Thyroid gland (tissue), 4 donors: ENCODE measurements at places on chromosomes 12 and 14.

DNA sequence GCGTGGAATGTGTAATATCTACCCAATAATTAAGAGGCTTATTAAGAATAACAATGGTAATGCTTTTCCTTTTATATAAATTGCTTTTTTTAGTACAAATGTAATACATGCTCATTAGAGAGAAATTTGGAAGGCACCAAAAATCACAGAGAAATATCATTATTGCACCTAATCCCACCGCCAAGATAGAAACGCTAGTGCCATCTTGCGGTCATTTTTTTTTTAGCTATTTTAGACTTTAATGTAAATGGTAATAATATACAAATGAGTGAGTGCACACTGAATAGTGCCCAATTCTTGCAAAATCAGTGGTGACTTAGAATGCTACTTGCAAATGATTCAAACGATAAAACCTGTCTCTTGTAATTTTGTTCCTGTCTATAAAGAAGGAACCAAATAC, 576.8 kb upstream of the TMEM132C start:
- DNase-seq: no peak

DNA sequence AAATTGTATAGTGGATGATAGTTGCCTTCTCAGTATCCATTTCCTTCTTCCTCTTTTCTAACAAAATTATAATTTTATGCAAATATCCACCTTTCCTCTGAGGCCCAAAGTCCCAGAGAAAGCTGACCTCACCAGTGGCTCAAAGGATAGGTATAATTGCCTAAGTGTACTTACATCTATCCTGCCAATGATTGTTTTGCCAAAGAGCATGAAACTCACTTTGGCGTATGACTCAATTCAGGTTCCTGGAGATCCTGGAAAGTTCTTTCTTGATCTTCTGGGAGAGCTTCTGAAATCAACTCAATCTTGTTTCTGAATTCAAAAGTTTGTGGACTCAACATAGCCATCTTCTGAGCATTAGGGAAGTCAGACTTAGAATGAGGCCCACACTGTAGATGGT, 10.5 kb upstream of the RBM25 start:
- DNase-seq: no peak

DNA sequence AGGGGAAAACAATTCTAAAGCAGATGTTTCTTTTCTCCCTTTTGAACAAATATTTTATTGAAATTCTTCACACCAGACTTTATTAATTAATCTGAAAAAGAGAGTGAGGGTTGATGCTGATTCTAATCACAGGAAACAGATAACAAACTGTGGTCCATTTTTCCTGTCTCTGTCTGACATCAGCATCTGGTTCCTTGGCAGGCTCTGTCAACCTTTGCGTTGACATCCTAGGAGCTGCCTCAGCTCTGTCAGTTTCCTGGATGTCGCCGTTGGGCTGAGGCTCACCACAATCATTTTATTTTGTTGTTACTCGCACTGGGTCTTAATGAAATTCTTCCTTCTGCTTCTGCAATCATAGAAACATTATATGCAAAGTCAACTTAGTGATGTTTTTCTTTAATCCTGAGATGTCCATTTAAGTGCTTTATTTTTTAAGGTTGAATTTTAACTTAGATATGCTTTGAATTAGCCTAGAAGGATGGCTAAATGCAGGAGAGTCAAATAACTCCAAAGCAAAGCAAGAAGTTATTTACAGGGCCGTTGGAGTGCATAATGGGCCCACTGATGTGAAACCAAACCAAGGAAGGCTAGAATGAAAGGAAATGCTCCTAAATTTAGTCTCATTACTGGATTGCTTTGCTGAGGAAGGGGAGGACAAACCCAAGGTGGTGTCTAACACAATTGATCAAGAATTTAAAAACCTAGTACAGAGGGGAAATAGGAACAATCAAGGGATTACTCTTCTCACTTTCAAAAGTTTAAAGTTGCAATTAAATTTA, 542.4 kb downstream of the FLRT2 start:
- DNase-seq: no peak

DNA sequence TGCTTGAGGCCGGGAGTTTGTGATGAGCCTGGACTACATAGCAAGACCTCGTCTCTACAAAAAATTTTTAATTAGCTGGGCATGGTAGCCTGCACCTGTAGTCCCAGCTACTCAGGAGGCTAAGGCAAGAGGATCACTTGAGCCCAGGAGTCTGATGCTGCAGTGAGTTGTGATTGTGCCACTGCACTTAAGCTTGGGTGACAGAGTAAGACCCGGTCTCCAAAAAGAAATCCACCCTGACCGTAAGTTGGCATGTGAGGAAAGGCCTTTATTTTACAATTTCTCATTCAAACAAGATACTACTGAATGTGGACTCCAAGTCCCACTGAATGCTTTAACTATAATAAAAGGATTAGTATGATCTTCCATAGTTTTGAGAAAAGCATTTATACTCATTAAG, 27.3 kb downstream of the PSMA6 start:
- DNase-seq: no peak

- DNase-seq: no peak
These were observed 199.7 kb upstream of the LMNTD1 start for GRCh38 chr12:25752710-25753309.

DNA sequence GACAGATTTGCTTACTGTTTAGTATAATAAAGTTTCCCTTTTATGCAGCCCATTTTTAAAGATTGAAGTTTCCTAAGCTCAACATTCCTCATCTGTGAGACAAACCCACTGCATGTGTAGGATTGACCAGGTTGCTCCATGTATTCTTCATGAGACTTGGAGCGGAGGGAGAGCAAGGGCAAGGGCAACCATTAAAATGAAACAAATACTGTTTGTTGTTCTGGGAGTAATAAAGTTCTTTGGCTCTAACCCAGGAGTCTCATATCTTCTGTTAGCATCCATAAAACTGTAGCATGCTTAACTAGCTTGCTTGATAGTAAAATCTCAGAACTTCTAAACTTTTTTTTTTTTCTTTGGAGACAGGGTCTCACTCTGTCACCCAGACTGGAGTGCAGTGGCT, 74.2 kb downstream of the NTS start:
- no peak for DNase-seq

- no peak for DNase-seq
These were observed 21.4 kb upstream of the APPL2 start for GRCh38 chr12:105257321-105257728.

DNA sequence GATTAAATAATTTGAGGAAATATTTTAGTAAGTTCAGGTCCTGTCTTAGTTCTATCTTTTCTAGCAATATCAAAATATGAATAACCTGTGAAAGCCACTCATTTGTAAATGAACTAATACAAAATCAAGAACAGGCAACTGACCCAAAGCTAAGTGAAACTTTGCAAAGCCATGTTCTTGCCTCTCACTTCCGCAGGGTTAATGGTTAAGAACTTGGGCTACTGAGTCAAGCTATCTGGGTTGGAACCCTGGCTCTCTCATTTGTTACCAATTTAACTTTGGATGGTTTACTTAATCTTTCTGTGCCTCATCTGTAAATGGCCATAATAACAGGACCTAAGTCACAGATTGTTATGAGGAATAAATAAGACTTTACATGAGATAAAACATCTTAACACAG, 2.8 kb downstream of the KIF21A start:
- no peak for DNase-seq

DNA sequence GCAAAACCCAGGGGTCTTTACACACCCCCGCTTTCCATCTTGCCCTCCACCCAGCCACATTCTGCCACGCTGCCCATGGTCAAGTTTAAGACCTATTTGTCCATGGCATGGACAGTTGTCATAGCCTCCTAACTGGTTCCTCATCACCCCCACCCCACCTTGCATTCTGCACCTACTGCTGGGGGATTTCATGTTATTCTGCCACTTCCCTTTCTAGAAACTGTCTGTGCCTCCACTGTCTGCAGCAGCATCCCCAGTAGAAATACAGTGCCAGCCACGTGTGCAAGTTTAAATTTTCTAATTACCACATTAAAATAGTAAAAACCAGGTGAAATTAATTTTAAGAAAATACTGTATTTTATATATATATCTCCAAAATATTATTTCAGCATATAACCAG, 63.2 kb downstream of the WDR20 start:
- DNase-seq: no peak
